ENCODE measurements at places on chromosomes 5 and 9.

- DNase-seq, result no peak
Measured at GRCh38 chr5:135365281-135365680, 33.8 kb downstream of the MACROH2A1 start.

DNA sequence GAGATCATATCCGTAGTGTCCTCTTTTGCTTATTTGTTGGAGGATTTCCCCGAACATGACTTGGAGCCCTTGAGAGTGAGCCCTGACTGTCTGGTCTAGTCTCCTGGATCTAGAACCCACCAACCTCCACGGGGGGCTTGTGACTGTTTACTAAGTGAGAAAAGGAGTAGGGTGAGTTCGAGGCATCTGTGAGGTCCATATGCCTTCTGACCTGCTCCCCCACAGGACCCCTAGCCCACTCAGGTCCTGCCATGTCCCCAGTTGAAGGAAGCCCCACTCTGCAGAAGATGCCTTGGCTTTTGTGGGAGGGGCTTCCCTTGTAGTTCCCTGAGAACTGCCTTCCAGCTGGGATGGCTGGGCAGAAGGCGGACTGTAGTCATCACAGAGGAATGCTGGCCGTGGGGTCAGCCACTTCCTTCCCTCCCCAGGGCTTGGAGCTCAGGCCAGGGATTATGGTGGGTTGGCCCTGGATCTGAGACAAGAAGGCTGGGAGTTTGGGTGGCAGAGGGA, 7.0 kb upstream of the IRF1 start:
- DNase-seq, result no peak

GRCh38 chr9:27210588-27210987, 86.4 kb downstream of the EQTN start:
- DNase-seq, result no peak

GRCh38 chr5:111929867-111930266, 172.9 kb upstream of the NREP start:
- no peak for DNase-seq

DNA sequence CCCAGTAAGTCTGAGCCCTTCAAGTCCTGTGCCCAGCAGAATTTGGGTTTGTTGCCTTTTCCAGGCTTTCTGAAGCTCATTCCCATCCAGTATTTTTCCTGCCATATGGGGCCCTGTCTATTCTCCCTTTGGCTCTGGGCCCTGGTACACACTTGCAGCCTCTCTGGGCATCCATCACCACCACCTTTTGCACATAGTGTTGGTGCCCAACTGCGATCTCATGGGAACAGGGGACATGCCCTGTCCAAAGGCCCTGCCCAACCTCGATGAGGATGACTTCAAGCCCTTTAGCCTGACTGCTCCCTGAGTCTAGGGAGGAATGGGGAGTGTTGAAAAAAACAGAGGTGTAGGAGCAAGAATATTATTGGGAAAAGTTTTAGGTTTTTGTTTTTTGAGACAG, 11.5 kb downstream of the RGS3 start:
- DNase-seq, result no peak

- DNase-seq, result peak; percentile 74
Measured at GRCh38 chr9:134325813-134326723, at the start of gene RXRA. TSS of gene RXRA (plus strand) at chr9:134326455. CDS start at chr9:134326632, 177 bp downstream.

DNA sequence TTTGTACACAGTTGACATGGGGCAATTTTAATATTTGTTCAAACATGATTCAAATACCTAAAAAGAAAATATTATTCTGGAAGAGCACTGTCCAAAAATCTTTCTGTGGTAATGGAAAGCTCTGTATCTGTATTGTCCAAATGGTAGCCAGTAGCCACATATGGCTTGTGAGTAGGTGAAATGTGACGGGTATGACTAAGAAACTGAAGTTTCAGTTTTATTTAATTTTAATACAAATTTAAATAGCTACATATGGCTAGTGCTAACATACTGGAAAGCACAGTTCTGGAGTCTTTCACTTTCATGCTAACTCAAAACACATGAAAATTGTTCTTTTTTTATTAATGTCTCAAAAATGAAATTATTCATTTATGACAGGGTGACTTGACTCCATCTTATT, 132.6 kb downstream of the PLK2 start:
- no peak for DNase-seq

DNA sequence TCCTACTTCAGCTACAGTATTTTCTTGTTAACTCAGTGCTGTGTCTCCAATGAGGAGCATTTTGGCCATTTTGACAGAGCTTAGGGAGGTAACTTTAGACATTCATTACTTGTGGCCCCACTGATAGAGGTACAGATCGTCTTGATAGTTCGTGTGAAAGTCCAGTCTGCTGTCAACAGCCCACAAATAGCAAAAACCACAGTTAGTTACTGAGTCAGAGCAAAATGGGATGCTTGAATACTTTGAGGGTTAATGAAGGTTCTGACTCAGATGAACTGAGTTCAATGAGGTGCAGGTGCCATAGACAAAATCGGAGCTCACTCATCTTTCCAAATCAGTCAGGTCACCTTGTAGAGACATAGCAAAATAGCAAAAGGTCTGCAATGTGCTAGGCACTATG, 163.1 kb upstream of the TLE4 start:
- DNase-seq, result no peak

GRCh38 chr5:31427013-31427723, 104.7 kb downstream of the DROSHA start:
- no peak for DNase-seq

DNA sequence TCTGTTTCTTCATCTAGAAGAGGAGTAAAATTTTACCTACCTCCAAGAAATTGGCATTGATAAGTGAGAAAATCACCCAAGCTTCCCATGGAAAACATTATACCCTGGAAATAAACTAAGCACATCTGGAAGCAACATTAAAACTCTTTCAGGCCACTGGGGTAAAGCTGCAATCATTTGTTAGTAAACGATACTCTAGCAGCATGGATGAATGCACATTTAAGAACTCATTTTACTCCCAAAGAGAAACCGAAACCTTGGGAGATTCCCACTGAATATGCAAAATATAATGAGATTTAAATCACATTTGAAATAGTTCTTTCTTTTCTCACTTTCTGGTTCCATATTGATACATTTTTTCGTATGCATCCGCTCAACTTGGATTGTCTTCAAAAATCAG, 467.5 kb downstream of the EFNA5 start:
- no peak for DNase-seq

DNA sequence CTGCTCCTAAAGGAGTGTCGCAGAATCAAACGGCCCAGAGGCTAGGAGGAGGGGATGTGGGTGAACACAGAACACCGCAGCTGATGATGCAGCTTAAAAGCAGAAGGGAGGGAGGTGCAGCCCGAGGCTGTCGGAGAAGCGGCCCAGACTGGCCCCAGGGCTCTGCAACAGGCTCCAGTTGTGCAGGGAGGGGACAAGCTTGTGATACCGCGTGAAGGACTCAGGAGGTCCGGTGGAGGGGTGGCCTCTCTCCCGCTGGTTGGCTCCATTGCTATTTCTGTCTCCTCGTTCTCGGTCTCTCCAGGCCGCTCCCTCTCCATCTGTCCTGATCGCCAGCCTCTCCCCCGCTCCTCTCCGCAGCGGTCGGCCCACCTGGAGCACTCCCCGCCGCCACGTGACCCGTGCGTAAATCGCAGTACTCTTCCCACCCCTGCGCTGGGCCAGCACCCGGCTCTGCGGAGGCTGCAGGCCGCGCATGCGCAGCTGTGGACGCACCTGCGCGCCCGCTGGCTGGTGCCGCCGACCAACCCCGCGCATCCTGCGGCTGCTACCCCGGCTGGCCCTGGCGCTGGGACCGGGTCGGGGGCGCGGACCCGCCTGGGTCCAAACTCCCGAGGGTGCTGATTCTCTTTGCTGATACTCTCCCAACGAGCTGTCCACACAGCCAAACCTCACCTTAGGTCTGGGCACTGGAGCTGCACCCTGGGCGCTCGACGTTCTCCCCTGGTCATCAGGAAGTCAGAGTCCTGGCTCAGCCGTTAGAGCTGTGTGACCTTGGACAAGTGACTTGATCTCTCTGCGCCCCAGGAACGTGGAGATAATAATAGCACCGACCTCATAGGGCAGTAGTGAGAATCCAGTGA, 3.7 kb upstream of the STXBP1 start:
- peak; percentile 80 for DNase-seq

GRCh38 chr9:129336601-129337331, 158.7 kb upstream of the IER5L start:
- peak; percentile 27 for DNase-seq

- no peak for DNase-seq
Measured at GRCh38 chr9:110936719-110937452, 101.4 kb downstream of the LPAR1 start.

- peak; percentile 17 for DNase-seq
Measured at GRCh38 chr5:115180165-115180709, 10.5 kb upstream of the TRIM36 start.

DNA sequence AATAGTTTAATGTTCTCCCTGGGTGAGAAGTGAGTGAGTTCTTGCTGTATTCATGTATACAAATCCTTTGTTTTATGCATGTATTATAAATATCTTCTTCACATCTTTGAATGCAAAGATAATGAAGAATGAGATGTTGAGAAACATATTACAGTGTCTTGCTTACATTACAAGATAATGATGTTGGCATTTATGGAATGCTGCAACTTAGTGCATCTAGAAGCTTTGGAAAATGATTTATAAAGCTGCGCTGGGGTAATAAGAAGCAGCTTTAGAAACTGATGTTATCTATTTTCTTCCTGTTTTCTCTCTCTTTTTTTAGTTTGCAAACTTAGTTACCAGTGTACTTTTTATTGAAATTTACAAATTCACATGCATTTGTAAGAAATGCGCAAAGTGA, 673.4 kb downstream of the KCTD16 start:
- no peak for DNase-seq

DNA sequence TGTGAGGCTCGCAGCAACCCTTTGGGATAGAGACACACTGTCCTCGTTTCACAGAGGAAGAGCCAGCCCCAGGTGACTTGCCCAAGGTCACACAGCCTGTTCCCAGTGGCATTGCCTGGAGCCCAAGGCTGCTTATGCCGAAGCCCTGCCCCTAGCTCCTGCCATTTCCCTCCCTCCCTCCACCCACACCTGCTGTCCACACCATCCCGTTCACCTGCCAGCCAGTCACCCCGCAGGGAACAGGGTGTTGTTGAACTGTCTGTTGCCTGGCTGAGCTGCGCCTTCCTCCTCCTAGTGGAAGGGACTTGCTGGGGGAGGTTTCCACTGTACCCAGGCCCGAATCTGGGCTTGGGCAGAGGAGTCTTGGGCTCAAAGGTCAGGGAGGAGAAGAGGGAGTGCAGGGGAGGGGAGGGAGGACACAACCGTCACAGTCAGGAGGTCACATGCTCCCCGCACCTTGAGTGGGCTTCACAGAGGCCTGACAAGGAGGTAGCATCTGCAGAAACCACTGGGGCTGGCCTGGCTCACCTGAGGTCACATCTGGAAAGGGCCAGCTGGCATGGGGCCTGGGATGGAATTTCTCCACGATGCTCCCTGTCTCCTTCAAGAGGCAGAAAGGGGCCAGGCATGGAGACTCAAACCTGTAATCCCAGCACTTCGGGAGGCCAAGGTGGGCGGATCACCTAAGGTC, 6.3 kb downstream of the TTC16 start:
- DNase-seq, result no peak

DNA sequence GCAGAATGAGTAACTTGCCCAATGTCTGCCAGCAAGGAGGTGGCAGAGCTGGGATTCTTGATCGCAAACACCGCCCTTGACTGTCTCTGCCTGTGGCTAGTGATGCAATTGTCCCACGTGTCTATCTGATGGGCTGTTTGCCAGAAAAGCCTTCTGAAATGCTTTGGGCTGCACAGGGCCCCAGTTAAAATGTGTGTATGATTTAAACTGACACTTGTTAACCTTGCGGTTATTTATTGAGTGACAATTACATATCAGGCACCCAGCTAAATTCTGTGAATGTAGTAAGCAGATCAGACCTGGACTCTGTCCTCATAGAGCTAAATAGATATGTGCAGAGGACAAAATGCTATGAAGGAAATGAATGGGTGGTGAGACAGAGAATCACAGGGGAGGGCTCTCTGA, 11.6 kb upstream of the IL12B start:
- no peak for DNase-seq

GRCh38 chr9:6711403-6711802, 46.4 kb upstream of the KDM4C start:
- no peak for DNase-seq

- DNase-seq, result no peak
Measured at GRCh38 chr5:164475339-164475977, 970.0 kb downstream of the MAT2B start.

DNA sequence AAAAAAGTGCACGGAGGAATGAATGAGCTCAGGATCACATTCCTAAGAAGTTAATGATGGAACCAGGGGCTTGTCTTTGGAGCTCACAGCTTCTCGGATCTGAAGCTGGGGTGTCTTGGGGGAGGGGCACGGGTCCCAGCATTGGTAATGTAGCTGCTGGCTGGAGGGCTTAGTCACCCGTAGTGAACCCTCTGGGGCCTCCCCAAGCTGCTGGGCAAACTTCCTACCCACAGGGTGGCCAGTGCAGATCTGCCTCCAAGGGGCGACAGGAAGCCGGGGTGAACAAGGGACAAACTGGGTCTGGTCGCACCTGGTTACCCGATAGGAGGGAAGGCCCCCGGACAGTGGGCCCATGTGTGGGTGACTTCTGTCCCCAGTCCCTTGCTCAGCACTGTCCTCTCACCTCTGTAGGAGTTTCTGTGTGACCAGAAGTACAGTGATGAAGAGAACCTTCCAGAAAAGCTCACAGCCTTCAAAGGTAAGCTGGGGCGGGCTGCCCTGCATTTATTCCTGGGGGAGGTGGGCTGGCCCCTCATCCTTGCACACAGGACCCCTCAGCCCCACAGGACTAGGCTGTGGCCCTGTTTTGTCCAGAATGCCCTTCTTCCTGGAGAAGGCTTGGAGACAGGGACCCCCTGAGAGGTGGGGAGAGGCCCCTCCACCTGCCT, 14.1 kb upstream of the NUP214 start:
- DNase-seq, result no peak

DNA sequence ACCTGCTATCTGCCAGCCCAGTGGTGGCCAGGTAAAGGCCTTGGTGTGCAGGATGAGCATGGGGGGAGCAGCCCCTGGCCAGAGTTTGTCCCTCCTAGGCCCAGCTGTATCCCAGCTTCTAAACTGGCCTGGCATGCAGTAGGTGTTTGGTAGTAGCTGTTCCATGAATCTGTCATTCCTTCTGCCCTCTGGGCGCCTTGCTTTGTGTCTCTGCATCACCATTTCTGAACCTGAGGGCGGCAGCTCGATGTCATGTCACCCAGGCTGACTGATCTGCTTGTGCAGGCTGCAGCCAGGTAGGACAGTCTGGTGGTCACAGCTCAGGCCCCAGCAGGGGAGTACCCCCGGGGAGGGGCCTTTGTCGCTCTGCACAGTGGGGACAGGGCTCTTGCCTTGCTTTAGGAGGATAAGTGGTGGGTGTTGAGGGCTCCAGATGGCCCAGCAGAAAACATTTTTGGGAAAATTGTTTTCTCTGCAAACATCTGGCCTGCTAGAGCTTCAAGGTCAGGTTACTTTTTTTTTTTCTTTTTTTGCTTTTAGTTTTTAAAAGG, 4.6 kb upstream of the SUSD3 start:
- no peak for DNase-seq

- DNase-seq, result no peak
Measured at GRCh38 chr5:67259548-67260215, 63.1 kb upstream of the CD180 start.

- no peak for DNase-seq
Measured at GRCh38 chr9:33167972-33168461, 881 bp upstream of the B4GALT1 start.

GRCh38 chr5:103452666-103453065, 109.9 kb downstream of the NUDT12 start:
- DNase-seq, result no peak

GRCh38 chr5:159398936-159399335, 68.6 kb upstream of the IL12B start:
- no peak for DNase-seq

GRCh38 chr5:68848091-68848490, 245.7 kb upstream of the SLC30A5 start:
- no peak for DNase-seq
